ENCODE measurements at places on chromosomes 11 and 22.

- DNase-seq: no peak
Measured at GRCh38 chr11:221539-221938, 14.0 kb downstream of the RIC8A start.

- no peak for DNase-seq
Measured at GRCh38 chr11:2259897-2260451, 10.4 kb downstream of the ASCL2 start.

- no peak for DNase-seq
Measured at GRCh38 chr11:67657300-67657699, 6.8 kb upstream of the ACY3 start.

GRCh38 chr11:36007127-36007655 lies 63.3 kb downstream of the LDLRAD3 start:
- no peak for DNase-seq

DNA sequence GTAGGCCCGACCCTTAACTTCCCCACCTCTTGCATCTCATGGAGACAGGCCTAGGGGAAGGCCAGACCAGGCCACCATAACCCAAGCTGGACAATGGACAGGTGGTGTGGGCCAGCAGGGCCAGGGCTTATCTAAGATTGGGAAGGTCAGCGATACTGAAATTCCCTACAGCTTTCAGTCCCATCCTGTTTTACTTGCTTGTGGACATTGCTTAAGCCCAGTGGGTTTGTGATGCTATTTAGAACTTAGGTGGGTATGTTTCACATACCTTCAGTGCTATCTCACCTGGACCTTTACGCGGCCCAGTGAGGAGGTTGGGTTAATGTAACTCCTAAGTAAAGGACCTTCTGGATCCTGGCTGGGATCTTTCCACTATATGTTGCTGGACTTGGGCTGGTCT lies 1.7 kb downstream of the FADS2 start:
- no peak for DNase-seq

- no peak for DNase-seq
Measured at GRCh38 chr11:121553389-121553788, 100.6 kb upstream of the SORL1-AS1 start.

- no peak for DNase-seq
Measured at GRCh38 chr22:47207387-47207786, 444.9 kb downstream of the TBC1D22A start.
